H1 (cell line): ENCODE measurements at places on chromosomes 13 and 19. TPM values are rescaled to one million over a fixed set of nuclear protein-coding genes. Genes with fewer than 3 reads are reported as not detected.

GRCh38 chr13:20125129-20125782 lies 35.6 kb downstream of the GJA3 start:
- no peak for DNase-seq

DNA sequence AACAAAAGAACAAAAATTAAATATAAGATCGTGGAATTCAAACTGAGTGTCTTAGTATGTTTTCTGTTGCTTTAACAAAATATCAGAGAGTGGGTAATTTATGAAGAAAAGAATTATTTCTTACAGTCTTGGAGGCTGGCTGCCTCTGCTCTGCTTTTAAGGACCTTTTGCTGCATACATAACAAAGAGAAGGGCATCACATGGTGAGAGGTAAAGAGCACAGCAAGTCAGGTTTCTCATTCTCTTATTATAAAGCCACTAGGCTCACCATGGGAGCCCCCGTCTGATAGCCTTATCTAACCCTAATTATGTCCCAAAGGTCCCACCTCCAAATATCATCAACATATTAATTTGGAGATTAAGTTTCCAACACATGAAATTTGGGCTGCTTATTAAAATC lies 231.3 kb downstream of the SLITRK6 start:
- DNase-seq = no peak

GRCh38 chr13:48142436-48142835 lies 47.5 kb upstream of the MED4 start:
- no peak for DNase-seq

DKKL1 gene
- 2.6 and 3.1 TPM in 2 replicates for total RNA-seq

SLC25A41 gene
- 0.77 TPM in 1 of 2 replicates, not detected in the other for total RNA-seq

ATP4A gene
- 0.31 and 0.50 TPM in 2 replicates for total RNA-seq

DNA sequence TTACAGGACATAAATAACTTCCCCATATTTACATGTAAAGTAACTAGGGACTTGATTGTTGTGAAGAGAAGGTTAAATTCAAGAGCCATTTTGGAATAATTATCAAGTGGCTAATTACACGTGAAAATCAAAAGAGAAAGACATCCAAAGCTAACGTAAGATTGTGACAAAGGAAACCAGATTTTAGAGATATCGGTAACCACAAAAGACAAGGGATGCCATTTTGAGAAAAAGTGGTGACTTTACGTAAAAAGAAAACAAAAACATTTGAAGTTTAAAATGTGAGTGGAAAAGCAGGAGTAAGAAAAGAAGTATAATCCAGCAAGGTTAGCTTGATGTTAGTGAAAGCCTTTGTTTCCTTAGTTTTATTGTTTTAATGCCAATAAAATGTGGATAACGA lies 10.9 kb upstream of the VWA8 start:
- no peak for DNase-seq

NLRP4 gene
- not detected in 2 replicates for total RNA-seq

DNA sequence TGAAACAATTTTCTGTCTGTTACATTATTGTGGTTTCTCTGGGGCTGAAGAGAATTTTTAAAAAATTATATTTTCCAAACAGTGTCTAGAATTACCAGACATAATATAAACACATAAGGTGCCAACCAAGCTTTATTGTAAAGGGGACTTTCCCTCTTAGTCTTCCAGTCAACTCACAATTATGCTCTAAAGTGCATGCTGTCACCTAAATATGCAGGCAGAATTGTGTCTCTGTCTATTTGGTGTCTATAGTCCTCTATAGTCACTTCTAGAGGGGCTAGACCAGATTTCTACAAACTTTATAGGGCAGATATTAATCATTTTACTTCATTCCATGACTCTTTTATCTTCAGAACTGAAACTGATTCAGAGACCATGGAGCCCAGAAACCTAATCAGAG lies 12.8 kb downstream of the ZNF254 start:
- no peak for DNase-seq

- no peak for DNase-seq
Observed at GRCh38 chr13:111385183-111385857, 64.9 kb downstream of the TEX29 start.

DNA sequence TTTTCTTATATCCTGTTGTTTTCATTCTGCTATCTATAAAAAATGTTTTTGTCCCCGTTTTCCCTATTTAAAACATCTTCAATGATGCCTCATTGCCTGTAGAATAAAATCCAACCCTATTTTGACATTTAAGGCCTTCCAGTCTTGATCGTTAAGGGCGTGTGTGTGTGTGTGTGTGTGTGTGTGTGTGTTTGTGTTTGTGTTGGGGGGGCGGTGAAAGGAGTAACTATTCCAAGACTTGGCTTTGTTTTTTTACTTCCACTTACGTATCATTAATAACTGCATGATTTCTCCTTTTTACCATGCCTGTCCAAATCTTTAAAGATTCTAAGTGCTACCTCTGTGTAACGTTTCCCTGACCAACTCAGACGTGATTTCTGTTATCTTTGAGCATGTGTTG lies 784 bp downstream of the PIBF1 start:
- no peak for DNase-seq

DNA sequence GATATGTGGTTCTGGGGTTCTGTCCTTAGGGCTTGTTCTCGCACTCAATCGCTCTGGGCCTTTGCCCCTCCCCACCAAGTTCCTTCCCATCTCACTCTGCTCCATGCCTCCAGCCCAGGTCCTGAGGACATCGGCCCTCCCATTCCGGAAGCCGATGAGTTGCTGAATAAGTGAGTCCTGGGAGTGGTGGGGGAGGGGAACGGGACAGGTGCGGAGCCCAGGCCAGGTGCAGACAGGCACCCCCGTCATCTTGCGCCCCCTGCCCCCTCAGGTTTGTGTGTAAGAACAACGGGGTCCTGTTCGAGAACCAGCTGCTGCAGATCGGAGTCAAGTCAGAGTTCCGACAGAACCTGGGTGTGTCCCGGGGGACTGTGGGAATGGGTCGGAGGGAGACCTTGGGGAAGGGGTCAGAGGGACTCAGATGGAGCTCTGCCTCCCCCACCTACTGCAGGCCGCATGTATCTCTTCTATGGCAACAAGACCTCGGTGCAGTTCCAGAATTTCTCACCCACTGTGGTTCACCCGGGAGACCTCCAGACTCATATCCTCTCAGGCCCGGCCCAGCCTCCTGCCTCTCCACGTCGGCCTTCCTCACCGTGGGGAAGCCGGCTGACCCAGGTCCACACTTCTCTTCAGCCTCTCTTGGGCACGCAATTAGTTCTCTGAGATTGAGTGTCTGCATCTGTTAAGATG lies 10.1 kb downstream of the FUZ start:
- DNase-seq = no peak

- DNase-seq = no peak
Observed at GRCh38 chr13:77310579-77311279, 16.2 kb downstream of the MYCBP2 start.

GRCh38 chr13:40762849-40763248 lies 8.1 kb downstream of the MRPS31 start:
- no peak for DNase-seq

LRRC25 gene
- total RNA-seq = 0.20 and 0.23 TPM in 2 replicates

- DNase-seq = no peak
Observed at GRCh38 chr13:30848332-30849027, 57.6 kb upstream of the MEDAG start.

GRCh38 chr19:49363268-49364082 lies at the start of gene DKKL1:
TSS of gene DKKL1 (plus strand) at chr19:49363877. CDS start at chr19:49363999, 122 bp downstream.
- peak; percentile 100 for DNase-seq

ZNF229 gene
- total RNA-seq = 3.0 and 3.9 TPM in 2 replicates

CCL25 gene
- not detected in 2 replicates for total RNA-seq
